ENCODE measurements at places on chromosomes 7 and 10.

DNA sequence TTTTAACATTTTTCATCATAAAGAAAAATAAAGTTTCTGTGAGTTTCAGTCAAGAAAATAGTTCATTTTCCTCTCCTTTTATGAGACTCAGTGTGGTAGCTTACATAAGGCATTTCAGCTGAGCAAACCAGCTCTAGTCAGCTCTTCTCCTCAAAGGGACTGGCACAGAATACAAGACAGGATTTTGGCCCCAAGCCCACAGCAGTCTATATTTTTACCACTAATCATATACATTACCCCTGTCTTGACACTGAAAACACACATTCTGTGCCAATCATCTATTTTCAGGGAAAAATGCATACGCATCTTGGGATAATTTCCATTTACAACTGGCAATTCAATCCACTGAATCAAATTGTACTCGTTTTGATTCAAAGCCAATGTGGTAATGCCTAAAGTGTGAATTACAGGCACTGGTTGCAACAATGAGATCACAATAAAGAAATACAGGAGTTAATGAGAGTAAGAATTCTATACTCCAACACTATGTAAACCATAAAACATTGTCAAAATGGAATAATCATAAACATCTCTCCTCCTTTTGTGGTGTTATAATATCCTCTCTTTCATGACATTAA is 186.4 kb downstream of the CACNA2D1 start:
- DNase-seq, result no peak

GRCh38 chr7:106317971-106318370 is 33.2 kb upstream of the NAMPT start:
- DNase-seq, result no peak

GRCh38 chr7:69067397-69067796 is 530.9 kb upstream of the AUTS2 start:
- DNase-seq, result no peak

DNA sequence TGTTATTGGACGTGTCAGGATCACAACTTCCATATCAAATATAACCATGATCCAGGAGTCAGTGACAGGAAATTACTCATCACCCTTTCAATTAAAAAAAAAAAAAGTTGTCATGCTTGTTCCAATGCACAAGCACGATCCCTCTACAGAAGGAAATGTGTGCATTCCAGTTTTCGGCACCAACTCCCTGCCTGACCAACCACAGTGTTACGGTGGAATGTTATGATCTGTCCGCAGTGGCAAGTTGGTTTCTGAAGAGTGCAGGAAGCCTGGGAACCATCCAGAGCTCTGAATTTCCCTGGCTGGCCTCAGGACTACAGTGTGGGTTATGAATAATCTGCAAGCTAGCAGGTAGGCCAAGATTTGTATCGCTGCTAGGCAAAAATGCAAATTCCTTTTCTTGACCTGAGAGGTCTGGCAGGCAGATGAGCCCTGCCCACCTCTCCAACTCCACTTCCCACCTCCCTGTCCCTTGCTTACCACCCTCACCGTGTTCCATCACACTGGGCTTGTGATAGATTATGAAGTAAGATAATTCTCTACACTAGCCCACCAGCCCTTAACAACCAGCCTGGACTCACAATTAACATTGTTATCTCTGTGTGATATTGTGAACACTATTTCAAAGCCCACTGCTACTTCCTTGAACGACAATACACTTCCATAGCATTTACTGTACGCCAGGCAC is 20.4 kb downstream of the FRMPD2 start:
- DNase-seq, result no peak

GRCh38 chr7:98225913-98226614 is 14.8 kb downstream of the BHLHA15 start:
- no peak for DNase-seq

- no peak for DNase-seq
Measured at GRCh38 chr7:47937065-47937687, 11.1 kb downstream of the PKD1L1 start.

DNA sequence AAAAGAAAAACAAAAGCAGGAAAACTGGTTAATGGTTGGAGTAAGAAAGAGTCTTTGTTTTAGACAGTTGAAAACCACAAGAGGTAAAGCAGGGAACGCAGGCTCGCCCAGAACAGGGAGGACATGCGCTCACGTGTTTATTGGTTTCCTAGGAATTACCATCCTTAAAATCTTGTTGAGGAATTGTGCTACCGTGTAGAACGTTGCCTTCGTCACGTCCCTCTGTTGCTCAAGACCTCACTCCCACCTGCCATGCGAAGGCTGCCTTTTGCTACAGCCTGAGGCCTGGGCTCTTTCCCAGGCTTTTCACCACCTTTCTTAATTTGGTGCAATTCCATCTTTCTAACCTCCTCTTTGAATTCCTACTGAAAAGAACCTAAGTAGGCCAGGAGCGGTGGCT is 61.6 kb upstream of the CAMK1D start:
- no peak for DNase-seq

DNA sequence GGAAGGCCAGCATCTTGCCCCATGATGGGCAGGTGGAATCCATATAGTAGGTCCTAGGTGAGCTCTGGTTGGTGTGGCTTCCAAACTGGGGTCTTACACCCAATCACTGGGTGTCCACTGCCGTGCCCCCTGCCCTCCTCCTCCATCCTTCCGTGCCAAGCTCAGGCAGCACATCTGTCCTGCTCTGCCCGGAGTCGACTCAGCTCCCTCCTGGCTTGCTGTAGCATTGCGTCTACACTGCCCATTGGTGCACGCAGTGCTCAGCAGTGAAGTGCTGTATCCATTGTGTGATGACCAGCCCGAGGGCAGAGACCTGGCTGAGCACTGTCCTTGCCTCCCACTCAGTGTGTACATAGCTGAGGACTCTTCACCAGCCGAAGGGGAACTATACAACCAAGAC is 148.4 kb downstream of the ADAM12 start:
- no peak for DNase-seq

DNA sequence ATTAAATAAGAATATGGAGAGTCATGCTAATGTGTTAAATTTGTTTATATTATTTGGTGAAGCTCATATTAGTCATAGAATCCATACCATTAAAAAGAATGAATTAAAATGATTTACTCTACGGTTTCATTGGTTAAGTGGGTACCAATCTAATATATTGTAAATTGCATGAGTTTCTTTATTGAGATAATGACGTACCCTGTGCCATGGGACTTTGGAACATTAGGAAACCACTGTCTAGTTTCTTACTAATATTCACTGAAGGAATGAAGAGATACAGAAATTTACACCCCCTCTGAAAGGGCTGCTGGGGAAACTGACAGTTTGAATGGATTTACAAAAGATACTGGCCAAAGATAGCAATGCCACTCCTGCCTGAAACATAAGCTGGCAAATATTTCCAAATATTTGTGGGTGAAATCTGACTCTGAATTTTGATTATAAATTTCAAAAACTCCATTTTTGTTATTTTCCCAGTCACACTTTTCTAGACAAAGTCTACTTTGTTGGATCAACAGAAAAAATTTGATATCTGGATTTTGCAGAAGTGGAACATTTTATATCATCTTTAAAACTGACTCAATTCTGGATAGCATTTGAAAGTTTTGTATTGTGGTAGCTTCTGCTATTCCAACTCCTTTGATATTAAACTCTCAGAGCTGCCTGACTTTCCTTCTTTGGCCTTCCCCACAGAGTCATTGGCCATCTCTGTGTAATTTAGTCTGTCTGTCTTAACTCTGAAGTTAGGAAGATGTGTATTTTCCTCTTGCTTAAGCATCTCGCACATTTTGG is 22.3 kb downstream of the MDFIC start:
- DNase-seq, result no peak

- no peak for DNase-seq
Measured at GRCh38 chr10:6674291-6674690, 94.2 kb upstream of the PRKCQ start.

- no peak for DNase-seq
Measured at GRCh38 chr10:49559476-49559875, 20.6 kb upstream of the ERCC6 start.

GRCh38 chr10:59655309-59655708 is 54.3 kb downstream of the SLC16A9 start:
- no peak for DNase-seq

DNA sequence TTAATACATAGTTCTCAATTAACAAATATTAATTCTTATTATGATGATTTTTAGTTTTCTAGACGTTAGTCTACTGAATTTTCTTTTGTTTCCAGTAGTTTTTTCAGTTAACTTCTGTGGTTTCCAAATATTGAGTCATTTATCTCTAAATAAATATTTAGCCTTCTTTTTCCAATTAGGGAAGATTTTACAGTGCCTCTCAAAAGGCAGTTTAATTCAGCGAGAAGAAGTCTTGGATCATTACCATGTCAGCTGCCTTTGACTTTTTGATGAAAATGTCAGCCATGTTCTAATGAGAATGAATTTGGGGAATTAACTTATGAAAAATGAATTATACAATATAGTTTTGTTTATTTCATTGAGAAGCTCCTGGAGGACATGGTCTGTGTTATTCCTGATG is 90.0 kb downstream of the CDK14 start:
- no peak for DNase-seq

- no peak for DNase-seq
Measured at GRCh38 chr7:40301486-40302068, 166.8 kb downstream of the SUGCT start.

DNA sequence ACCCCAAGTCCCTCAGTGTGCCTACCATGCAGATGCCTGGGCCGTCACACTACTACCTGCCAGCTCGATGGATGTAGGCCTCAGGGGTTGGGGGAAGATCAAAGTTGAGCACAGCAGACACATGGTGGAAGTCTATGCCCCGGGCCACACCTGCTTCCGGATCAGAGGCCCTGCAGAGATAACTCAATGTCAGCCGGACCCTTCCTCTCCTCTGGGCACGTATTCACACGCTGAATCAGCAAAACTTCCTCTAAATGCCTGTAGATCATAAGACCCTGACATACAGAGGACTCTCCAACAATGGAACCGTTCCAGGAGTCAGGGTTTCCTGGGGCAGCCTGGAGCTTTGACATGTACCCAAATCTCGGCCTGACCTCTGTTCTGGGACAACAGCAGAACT is 3.7 kb downstream of the DDX56 start:
- no peak for DNase-seq

DNA sequence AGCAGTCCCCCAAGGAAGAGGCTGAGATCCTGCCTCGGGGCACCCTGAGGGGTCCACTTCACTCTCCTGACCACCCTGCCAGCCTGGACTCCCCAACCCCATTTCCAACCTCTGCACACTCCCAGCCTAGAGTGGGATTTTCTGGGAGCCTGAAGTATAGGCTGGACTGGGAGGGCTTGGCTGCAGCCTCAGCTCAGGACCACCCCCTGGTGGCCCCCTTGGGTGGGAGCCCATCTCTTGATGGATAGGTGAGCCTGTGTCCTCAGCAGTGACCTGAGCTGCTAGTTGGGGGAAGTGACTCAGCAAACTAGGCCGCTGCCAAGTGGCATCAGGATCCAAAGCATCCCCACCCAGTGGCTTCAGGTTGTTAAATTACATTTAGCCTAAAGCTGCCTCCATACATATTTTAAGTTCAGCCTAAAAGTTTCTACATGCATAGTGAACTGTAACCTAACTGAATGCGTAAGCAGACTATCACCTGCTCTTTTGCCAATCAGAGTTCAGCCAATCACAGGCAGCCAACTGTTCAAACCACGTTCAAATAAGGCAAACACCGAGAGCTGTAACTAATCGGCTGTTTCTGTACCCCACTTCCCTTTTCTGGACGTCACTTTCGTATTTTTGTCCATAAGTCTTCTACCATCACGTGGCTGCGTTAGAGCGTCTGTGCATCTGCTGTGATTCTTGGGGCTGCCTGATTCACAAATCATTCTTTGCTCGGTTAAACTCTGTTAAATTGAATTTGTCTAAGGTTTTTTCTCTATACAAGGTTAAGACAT is 144.0 kb downstream of the PLPP4 start:
- DNase-seq, result no peak

DNA sequence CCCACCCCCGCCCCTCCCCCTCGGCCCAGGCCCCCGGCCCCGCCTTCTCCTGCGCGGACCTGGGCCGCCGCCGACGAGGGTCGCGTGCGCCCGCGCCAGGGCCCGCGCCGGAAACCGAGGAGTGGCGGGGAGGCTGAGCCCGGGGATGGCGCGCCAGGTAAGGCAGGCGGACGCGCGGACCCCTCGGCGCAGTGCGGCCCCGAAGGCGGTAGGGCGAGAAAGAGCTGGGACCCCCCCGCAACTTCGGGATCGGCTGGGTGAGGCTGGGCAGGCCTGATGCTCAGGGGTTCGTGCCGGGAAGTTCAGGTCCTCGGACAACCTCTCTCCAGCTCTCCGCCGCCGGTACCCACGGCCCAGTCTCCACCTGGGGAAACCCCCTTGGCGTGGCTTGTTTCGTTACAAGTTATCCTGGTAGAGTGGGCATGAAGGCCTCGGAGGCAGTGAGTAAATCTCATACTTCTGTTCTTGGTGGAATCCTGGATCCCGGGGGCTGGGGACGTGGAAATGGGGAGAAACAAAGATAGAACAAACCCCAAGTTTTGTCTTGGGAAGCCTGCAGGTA is 58.4 kb downstream of the ZNF467 start:
- no peak for DNase-seq

DNA sequence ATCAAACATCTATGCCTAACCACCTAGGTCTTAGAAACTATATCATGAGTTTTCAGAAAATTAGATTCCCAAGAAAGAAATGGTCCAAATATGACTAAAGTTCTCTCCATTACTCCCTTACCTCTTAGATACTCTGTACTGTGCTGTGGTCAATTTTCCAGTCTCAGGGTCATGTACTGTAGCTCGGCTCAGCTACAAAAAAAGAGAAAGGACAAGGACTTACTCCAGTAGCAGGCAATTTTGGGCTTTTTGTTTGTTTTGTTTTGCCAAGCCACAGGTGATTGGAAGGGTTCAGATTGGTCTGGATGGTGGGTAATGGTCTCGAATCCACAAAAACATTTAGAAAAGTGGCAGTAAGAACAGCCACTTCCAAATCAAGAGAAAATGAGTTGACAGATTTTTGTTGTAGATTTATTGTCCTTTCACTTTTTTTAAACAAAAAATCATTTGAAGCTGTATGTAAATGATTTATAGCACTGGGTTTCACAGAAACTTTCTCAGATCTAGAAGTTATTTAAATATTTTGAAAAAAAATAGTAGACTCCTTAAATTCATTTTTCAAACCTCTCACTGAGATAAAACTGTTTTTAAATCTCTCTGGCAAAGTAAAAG is 52.8 kb downstream of the P4HA1 start:
- no peak for DNase-seq

GRCh38 chr7:151371266-151371665 is 29.7 kb downstream of the NUB1 start:
- DNase-seq, result no peak

DNA sequence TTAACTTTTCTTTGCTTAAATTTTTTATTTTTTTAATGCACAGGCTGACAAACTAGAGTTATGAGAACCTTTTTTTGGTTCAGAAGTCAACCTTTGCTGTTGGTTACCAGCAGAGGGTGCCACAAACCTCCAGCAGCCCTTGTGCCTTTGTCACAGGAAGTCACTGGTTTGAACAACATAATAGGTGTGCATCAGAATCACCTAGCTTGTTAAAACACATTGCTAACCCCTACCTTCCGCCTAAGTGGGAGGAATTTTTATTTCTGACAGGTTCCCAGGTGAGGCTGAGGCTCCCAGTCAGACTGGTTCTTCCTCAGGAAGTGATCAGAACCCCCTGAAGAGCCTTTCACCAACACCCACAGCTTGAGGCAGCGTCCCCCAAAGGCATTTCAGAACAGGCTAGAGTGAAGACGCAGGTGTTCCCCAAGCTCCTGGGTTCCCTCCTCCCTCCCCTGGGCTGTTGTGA is 22.6 kb upstream of the VDAC2 start:
- DNase-seq, result peak; percentile 88

Measured in thymus (tissue), 14 donors.